ENCODE measurements at places on chromosomes 7 and 10.

- DNase-seq: no peak
Measured at GRCh38 chr10:5942001-5942400, 35.3 kb downstream of the IL15RA start.

- DNase-seq: no peak
Measured at GRCh38 chr10:28612877-28613276, 64.4 kb upstream of the BAMBI start.

DNA sequence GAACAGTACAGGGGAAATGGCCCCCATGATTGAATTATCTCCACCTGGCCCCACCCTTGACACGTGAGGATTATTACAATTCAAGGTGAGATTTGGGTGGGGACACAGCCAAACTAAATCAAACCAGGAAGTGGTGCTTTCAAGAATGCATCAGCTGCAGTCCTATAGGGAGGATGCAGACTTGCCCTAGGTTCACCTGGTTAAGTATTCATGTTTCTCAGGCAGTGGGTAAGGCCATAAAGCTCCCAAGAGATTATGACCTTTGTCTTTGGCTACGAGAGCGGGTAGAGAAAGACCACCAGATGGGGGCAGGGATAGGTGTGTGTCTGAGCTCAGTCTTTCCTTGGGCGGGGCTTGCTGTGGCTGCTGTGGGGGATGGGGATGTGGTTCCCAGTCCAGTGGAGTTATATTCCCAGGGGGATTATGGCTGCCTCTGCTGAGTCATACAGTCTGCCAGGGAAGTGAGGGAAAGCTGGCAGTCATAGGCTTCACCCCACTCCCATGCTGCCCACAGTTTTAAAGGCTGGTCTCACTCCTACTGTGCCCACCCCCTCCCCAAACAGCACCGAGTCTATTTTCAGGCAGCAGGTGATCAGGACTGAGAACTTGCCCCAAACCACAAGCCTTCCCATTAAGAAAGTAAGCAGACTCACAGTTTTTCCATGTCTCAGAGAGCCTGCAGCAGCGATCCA lies 8.4 kb upstream of the R3HCC1L start:
- DNase-seq: no peak

GRCh38 chr7:28200598-28200997 lies 20.0 kb upstream of the JAZF1 start:
- DNase-seq: no peak

- no peak for DNase-seq
Measured at GRCh38 chr10:73867126-73867807, 7.1 kb downstream of the CAMK2G start.

DNA sequence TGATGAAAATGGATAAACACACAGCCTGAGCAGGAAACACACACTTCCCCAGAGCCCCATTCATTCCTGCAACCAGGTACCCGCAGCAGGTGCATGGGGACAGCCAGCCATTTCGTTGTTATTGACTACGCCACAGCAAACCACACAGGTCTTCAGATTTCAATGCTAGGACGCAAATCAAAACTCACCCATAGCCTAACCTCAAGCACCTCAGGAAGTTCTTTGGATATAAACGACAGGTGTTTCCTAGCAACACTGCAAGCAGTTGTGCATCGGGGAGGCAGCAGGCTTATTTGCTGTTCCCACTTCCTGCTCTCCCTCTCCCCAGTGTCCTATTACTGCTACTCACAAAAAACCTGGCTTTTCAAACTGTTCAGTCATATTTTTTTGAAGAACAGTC lies 176.5 kb upstream of the FRMD4A start:
- DNase-seq: no peak

DNA sequence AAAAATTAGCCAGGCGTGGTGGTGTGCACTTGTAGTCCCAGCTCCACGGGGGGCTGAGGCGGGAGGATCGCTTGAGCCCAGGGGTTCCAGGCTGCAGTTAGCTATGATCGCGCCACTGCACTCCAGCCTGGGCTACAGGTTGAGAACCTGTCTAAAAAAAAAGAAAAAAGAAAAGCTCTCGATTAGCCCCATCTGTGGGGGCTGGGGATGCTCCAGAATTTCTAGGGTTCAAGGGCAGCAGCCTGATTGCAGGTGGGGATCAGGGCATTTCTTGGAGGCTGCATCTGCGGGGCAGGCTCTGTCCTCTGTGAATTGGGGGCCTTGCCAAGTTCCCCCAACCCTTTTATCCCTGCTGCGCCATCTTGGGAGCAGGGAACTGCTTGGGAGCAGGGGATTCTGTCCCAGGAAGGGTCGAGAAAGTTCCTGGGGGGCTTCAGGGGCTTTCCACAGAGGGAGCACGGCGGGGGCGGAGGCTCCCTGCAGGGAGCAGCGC lies 651 bp upstream of the ARPC1A start:
- no peak for DNase-seq

- DNase-seq: no peak
Measured at GRCh38 chr7:133099633-133100286, 17.9 kb upstream of the CHCHD3 start.

DNA sequence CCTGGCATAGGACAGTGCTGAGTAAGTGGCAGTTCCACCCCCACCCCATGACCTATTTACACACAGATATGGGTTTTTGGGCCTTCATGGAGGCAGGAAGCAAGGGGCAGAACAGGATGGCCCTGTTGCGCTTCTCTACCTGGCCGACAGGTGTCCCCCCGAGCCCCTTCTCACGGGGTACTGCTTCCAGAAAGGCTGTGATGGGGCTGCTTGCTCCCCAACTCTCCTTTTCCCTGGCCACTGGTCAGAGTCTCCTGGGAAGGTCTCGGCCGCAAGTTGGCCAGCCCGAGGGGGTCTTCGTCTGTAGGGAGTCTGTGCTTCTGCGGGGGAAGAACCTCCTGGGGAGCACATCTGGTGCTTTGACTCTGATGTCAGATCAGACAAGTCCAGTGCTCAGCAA lies 139.8 kb upstream of the TNS3 start:
- no peak for DNase-seq

DNA sequence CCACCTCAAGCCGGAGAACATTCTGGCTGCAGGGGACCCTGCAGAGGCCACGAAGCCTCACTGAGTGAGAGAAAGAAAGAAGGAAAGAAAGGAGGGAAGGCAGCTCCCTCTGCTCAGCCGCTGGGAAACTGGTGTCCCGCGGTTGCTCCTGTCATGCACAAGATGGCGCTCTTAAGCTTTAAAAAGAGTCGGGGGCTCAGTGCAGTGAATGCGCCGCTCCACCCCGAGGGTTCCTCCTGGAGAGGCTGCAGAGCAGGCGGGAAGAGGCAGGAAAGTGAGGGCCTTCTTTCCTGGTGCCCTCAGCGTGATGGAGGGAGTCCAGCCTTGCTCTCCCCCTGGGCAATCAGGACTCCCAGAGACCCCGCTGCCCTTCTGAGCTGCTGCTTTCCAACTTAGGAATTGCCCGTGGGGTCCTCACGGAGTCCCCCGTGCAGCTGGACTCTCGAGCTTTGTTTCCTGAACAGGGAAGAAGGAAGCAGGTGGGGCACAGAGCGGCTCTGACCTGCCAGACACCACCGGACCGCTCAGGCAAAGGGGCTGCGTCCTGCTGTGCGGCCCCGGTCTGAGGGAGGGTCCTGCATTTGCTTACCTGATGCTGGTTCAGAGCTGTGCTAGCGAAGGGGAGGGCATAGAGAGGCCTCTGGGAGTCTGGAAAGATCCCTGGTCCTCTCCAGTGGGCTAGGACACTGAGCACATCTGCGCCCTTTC lies 141.9 kb upstream of the MKI67 start:
- peak; percentile 71 for DNase-seq

GRCh38 chr7:1956141-1956540 lies 276.6 kb downstream of the MAD1L1 start:
- no peak for DNase-seq

- no peak for DNase-seq
Measured at GRCh38 chr7:15936991-15937390, 250.5 kb upstream of the MEOX2 start.

DNA sequence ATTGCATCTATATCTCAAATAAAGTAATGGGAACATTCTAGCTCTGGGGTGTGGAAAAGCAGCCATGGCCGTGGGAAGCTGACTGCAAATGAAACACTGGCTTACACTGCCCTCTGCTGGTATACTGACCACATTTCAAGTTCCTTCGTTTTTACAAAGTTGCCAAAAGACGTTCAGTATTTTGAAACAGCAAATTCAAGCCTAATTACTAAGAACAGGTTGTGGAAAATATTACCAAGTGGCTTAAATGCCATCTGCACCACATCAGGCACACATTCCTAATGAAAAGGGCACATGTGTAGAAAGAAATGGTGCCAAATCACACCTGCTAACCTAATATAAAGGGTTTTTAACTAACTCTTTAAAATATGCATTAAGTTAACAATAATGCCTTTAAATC lies 83.9 kb downstream of the JAZF1 start:
- no peak for DNase-seq

DNA sequence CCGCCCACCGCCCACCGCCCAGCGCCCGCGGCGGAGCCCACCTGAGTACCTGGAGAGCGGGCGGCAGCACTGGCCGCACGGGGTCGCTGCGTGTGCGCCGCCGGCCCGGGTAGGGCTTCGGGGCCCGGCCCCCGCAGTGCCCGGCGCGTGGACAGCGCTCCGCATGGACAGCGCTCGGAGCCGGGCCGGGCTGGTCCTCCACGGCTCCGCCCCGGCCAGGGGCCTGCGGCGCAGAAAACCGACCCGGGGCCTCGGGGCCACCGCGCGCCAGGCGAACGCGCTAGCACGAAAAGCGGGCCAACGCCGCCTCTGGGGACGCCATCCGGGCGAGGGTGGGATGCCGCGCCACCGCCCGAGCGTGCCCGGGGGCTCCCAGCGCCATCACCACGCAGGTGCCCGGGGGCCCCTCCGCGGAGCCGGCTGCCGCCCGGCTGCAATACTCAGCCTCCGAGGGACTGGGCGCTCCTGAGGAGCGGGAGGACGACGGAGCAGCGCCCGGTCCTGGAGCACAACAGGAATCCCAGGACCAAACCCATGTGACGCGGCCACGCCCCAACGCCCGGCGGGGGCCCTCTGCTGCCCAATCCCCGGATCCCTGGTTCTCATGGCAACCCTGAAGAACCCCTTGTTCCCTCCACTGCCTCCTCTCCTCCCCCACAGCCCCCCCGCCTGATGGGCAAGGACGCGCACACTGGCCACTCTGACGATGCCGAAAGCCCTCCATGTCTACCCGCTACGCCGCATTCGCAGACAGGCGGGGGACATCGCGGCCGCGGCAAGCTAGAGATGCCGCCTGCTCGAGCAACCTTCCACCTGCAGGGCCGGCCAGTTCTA lies at the start of gene GRB10:
GRB10 (minus strand) TSS at position 522 of the 834 bp plus-strand sequence. CDS start 50,574 bp downstream, outside the sequence.
- peak; percentile 63 for DNase-seq

DNA sequence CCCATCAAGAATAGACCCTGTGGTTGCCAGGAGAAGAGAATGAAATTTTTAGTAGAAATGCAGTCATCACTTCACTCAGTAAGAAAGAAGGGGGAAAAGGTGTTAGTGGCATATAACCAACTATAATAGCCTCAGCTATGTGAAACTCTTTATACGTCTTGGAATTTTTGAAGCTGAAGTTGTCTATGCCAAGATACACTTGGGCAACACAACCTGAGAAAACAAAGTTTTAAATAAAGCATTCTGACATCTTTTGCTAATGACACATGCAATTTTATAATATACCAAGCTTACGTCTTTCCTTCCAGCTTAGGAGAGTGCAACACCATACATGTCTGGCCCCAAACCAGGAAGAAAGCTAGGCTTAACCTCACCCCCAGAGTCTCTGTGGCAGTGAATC lies 40.8 kb upstream of the ZNF438 start:
- no peak for DNase-seq

GRCh38 chr7:21365866-21366624 lies 61.8 kb upstream of the SP4 start:
- no peak for DNase-seq

DNA sequence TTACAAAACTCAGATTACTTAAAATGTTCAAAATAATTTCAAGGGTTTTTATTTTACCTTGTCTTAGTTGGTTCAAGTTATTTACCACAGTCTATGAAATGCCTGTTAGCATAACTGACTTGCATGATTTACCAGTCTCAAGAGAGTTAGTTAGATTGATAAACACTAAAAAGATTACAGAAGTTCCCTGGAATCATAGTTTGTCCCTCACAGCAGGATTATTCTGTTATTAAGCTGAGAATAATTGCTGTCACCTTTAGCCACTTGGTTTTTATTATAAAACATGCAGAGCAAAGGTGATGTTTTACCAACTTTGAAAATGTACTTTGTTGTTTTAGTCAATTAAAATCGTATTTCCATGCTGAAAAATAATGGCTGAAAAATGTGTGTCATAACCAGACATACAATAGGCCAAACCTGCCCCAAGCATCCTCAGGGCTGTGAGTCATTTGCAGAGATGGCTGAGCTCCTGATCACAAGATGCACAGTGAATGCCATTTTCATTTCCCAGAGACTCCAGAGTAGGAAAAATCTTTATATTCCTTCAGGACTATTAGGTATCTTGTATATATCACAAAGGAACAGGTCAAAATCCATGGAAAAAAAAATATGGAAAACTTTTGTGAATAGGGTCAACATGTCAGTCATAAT lies 87.8 kb upstream of the DKK1 start:
- DNase-seq: no peak

- DNase-seq: no peak
Measured at GRCh38 chr7:92058040-92058439, 76.2 kb downstream of the CYP51A1 start.
